ENCODE measurements at places on chromosomes 16 and 17. TPM values are rescaled to one million over a fixed set of nuclear protein-coding genes. Genes with fewer than 3 reads are reported as not detected.

- DNase-seq, result no peak
These were observed 1.9 kb upstream of the UNC13D start for GRCh38 chr17:75845933-75846691.

GRCh38 chr17:3951003-3951402, 13.2 kb downstream of the ATP2A3 start:
- DNase-seq, result no peak

DNA sequence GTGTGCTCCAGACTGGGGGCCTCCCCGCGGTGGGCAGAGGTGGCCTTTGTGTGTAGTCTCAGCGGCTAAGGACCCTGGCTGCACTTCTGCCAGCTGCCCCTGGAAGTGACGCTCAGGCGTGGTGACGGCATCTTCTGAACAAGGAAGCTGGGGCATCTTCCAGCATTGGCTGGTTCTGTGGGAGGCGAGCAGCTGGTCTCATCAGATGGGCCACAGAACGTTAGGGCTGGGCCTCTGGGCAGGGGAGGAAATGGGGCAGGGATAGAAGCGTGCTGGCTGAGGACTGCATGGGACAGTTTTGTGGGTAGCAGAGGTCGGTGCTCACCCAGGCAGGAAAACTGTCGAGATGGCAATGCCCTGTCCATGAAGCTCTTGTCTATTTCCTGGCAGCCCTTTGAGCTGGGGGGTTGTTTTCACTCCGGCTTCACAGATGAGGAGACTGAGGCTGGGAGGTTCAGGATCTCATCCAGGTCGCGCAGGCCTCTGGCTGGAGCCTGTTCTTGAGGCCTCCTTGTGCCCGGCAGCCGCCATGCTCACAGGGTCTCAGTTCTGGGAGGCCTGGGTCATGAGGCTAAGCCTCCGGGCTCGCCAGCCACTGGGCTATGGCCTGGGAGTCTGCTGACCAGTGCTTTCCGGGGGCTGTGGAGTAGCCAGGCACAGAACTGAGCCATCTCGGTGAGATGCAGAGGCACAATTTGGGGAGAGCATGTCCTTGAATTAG, 16.3 kb downstream of the IRF8 start:
- no peak for DNase-seq

DNA sequence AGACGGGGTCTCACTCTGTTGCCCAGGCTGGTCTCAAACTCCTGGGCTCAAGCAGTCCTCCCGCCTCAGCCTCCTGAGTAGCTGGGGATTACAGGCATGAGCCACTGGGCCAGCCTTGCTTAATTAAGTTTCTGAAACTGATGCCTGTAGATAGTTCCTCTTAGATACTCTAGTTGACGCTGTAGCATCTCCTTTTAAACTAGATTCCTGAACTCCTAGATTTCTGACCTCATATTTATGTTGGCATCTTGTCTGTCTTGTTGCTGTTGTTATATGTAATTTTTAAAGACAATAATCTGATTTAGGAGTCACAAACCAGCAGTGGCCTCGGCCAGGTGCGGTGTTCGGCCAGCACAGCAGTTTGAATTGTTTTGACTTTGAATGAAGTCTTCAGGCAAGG, 37.5 kb downstream of the DHRS7B start:
- no peak for DNase-seq

- peak; percentile 61 for DNase-seq
These were observed 1.6 kb downstream of the PPL start for GRCh38 chr16:4935241-4935855.

DNA sequence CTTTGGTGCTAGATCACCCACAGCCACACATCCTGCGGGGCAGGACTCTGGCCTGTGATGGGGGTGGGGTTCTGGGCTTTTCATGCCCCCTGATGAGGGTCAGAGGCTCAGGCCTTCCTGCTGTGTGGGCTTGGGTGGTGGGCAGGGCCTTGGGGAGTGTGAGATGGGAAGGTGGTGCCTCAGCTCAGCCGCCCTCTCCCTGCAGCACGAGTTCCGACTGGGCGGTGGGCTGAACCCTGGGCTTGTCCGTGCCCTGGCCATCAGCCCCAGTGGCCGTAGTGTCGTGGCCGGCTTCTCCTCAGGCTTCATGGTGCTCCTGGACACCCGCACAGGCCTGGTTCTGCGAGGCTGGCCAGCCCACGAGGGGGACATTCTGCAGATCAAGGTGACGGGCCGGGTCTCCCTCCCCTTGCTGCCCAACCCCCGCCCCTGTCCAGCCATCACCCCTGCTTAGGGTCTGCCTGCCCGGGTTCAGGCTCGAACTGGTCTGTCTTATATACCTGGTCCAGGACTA, 6.8 kb upstream of the SERPINF2 start:
- no peak for DNase-seq

- DNase-seq, result peak; percentile 59
These were observed 709 bp upstream of the ENO3 start for GRCh38 chr17:4950075-4950745.

DNA sequence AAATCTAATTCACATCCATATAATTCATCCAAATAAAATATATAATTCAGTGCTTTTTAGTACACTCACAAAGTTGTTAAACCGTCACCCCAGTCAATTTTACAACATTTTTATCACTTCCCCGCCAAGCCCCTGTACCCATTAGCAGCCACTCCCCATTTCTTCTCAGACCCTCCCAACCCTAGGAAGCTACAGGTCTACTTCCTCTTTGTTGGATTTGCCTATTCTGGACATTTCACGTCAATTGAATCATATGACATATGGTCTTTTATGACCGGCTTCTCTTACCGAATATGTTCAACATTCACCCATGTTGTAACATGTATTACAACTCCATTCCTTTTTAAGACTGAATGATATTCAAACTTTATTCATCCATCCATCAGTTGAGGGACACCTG, 19.9 kb upstream of the MLKL start:
- DNase-seq, result no peak

DNA sequence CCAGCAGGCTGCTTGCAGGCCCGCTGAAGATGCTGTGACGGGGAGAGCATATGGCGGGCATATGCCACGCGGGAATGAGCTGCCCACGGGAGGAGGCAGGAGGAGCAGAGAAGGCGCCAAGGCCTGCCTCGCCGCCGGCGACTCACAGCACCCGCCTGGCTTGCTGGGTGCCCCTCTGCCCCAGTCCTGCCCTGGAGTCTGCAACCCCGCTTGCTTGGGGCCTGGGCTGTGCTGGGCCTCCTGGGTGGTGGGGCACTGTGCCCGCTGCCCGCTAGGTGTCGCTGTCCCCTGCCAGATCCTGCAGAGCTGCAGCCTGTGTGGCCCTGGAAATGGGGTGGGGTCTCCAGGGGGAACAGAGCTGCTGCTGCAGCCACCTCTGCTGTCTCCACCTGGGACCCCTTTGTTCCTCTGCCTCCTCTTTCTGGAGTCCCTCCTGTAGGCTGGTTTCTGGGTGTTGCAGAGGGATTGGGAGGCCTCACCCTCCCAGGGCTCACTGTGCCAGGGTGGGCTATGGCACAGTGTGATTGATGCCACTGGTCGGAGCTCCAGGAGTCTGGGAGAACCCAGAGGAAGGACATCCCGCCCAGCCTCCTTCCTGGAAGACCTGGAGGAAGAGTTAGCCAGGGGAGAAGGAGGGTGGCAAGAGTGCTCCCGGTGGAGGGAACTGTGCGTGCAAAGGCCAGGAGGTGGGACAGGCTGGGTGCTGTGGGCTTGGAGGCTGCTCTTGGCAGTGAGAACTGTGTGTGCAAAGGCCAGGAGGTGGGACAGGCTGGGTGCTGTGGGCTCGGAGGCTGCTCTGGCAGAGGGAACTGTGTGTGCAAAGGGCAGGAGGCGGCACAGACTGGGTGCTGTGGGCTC, 141.0 kb upstream of the CIBAR2 start:
- peak; percentile 70 for DNase-seq

DNA sequence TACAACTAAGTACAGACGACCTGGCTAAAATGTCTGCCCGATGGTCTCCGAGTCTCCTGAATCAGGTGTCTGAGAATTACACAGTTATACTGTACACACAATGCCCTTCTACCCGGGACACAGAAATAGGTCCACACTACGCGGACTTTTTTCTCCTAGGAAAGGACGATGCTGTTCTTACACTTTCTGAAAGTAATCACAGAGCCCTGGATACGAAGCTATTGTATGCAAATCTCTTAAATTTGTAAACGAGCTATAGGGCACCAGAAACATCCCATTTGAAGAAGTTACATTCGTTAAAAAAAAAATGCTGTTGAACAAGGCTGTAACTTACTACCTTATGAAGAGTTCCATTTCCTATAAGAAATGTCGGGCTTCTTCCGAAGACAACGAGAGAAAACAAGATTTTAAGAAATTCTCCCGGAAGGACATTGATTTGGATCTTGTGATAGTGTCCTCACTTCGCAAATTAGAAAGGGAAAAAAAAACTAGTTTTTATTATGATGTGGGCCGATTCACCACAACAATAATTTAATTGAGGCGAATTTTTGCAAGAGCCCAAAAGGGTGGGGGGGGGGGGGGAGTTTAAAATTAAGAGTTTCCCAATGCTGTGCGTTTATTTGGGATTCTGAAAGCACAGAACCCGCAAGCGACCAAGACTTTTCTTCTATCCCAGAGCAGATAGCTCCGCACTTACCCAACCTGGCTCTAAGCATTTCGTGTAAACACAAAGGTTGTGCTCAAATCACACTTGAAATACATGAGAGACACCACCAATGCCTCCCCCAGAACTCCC, 1.5 kb upstream of the SOX9 start:
- no peak for DNase-seq

DNA sequence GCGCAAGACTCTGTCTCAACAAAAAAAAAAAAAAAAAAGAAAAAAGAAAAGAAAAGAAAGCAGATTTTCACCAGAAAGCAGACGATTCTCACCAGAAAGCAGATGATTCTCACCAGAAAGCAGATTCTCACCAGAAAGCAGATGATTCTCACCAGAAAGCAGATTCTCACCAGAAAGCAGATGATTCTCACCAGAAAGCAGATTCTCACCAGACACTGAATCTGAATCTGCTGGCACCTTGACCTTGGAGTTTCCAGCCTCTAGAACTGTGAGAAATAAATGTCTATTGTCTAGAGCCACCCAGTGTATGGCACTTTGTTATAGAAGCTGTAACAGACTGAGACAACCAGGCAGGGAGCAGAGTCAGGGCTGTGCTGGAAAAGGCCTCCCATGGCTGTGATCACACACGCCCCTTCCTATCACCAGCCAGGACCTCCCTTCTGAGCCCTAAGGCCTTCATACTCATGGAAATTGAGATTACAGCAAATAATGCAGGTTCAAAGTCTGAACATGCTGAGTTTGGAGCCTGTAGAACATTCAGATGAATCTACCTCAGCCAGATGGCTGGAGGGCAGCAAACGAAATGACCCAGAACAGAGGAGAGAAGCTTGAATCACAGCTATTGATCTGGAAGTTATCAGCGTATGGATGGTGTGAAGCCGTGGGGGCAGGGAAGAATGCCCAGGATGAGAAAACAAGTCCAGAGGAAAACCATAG, 309.3 kb downstream of the SLC39A11 start:
- DNase-seq, result peak; percentile 52

- no peak for DNase-seq
These were observed 32.5 kb downstream of the HOXB1 start for GRCh38 chr17:48498164-48498850.

- no peak for DNase-seq
These were observed 32.3 kb upstream of the HS3ST3A1 start for GRCh38 chr17:13634021-13634420.

GRCh38 chr16:81740169-81740568, 38.9 kb upstream of the PLCG2 start:
- no peak for DNase-seq

DNA sequence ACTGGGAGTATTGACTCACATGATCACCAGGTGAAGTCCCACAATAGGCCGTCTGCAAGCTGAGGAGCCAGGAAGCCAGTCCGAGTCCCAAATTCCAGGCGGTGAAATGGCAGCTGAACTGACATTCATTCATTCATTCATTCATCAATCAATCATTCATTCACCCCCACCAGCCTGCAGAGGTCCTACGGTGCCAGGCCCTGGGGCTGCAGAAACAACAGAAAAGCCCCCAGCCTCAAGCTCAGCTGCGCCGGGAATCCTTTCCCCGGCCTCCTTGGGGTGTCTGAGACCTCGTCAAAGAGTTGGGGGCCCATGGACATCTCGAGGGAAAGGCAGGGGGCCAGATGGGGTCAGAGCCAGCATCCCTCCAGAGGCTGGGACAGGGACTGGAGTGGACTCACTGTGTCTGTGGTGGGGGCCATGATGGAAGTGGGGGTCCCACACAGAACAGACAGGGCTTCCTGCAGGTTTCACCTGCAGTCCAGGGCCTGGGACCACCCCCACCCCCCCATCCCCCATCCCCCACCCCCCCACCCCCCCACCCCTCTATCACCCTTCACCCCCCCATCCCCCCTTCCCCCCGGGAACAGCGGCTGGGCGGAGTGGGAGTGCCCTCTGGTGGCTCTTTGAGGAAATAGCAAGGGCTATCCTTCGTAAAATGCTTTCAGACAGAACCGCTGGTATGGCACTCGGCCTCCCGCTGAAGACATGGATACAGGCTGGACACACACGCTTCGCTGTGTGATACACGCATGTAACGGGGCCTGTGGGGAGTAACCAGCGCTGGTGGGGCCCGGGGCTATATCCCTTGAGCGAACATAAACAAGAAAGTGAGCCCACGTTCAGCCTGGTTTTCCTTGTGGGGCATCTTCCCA, 8.5 kb upstream of the ZC3H18 start:
- peak; percentile 63 for DNase-seq

DNA sequence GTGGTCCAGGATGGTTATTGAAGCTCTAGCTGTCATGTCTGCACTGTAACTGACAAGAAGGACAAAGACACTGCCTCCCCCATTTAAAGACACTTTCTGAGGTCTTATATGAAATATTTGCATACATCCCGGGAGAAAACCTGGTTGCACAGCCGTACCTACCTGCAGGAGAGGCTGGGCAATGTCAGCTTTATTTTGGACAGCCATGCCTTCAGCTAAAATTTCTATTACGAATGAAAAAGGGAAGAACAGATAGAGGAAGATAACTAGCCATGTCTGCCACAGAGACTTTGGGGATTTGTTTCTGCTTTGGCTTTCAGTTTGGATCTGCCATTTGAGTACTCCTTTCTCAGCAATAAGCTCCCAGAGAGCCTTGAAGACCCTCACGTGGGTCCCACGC, 19.0 kb downstream of the SLC7A6 start:
- no peak for DNase-seq

- no peak for DNase-seq
These were observed 55.4 kb downstream of the JPH3 start for GRCh38 chr16:87657621-87658192.

DNA sequence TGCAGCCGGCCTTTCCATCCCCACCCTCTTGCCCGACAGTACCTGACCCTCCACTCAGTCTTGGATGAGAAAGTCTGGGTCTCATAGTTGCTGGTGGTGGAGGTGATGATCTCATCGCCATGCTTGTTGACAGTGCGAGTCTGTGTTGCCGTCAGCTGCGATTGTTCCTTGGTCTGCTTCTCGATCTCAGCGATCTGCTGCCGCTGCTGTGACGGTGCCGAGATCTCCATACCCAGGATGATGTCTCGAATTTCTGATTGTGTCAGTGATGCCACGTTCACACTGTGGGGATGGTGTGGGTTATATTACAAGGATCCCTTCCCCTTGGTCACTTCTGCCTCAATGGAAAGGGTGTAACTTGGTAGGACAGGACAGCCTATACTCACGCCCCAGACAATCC, 4.1 kb upstream of the RILP start:
- no peak for DNase-seq

GRCh38 chr17:32672711-32673110, 185.9 kb downstream of the CDK5R1 start:
- DNase-seq, result no peak

- no peak for DNase-seq
These were observed 12.9 kb upstream of the VPS4A start for GRCh38 chr16:69298261-69298660.

SLC2A4 gene
- total RNA-seq, result 1.6 TPM

PLLP gene
- total RNA-seq, result 42.3 TPM

RAPGEFL1 gene
- total RNA-seq, result 4.0 TPM

KAT2A gene
- total RNA-seq, result 21.7 TPM

GPRC5C gene
- 159 TPM for total RNA-seq

CD79B gene
- total RNA-seq, result 0.57 TPM

ZFP3 gene
- total RNA-seq, result 0.12 TPM

MPP3 gene
- 2.1 TPM for total RNA-seq

Measured in hepatocyte (in vitro differentiated cells).